ENCODE measurements at places on chromosomes 2 and 18. TPM values are rescaled to one million over a fixed set of nuclear protein-coding genes. Genes with fewer than 3 reads are reported as not detected.

CACNB4 gene
- 0.43 TPM for total RNA-seq

HAT1 gene
- 46.6 TPM for total RNA-seq

MYO1B gene
- total RNA-seq: 137 TPM

B4GALT6 gene
- total RNA-seq: 2.9 TPM

ATRAID gene
- 166 TPM for total RNA-seq

EN1 gene
- total RNA-seq: under 0.01 TPM

GDF7 gene
- total RNA-seq: 12.2 TPM

REG3G gene
- total RNA-seq: not detected

COL4A4 gene
- total RNA-seq: under 0.01 TPM

CNDP1 gene
- total RNA-seq: not detected

TMEM182 gene
- total RNA-seq: 1.3 TPM

MAL gene
- not detected for total RNA-seq

CBLN2 gene
- 1.7 TPM for total RNA-seq

CCL20 gene
- 0.43 TPM for total RNA-seq

EPB41L3 gene
- 0.97 TPM for total RNA-seq

MARCO gene
- total RNA-seq: not detected

OSR1 gene
- total RNA-seq: 2.2 TPM

DSC2 gene
- total RNA-seq: not detected

ANKRD29 gene
- total RNA-seq: 0.43 TPM

GALNT13 gene
- total RNA-seq: 1.7 TPM

MALL gene
- 2.2 TPM for total RNA-seq

CPS1 gene
- 21.6 TPM for total RNA-seq

EMILIN2 gene
- total RNA-seq: 16.4 TPM

CDH20 gene
- total RNA-seq: under 0.01 TPM

NEB gene
- under 0.01 TPM for total RNA-seq

CAVIN2 gene
- 8.4 TPM for total RNA-seq

GALNT14 gene
- total RNA-seq: under 0.01 TPM
